ENCODE measurements at places on chromosomes 5 and 9. TPM values are rescaled to one million over a fixed set of nuclear protein-coding genes. Genes with fewer than 3 reads are reported as not detected.

Gene NINJ1
- total RNA-seq: 75.9 TPM

DNA sequence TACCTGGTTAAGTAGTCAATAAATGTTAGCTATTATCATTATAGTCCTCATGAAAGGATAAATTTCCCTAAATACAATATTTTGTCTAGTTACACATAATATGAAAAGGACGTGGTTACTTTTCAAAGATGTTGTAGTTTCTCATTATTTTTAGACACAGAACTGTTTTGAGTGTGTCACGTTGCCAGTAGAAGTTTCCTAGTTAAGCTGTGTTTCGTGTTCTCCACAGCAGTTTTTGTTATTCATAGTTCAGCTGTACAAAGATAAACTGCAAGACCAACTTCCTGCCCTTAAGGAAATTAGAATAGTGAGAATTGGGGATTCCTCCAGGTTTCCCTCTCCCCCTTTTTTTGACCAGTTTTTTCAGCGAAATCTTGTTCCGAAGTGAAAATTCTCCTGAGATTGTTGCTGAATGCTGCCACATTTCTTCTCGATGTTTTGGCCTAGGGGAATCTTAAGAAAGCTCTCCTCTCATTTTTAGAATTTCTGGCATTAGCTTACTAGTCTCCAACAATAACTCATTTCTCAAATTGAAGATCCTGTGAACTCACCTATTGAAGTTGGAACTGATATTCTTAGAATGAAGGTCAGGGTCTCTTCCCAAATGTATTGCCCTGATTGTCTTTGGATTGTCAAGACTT, 176.1 kb downstream of the PAM start:
- DNase-seq: no peak

Gene STKLD1
- total RNA-seq: 1.4 TPM

Gene ARHGAP26
- 11.8 TPM for total RNA-seq

Gene SLC36A2
- total RNA-seq: not detected

GRCh38 chr9:114056527-114056926, 21.6 kb downstream of the AMBP start:
- no peak for DNase-seq

GRCh38 chr5:93226202-93226735, 354.8 kb downstream of the NR2F1-AS1 start:
- no peak for DNase-seq

Data from SK-MEL-5 (cell line).